ENCODE measurements at places on chromosomes 3 and 15.

- DNase-seq = no peak
Observed at GRCh38 chr3:60322298-60322856, 928.9 kb downstream of the FHIT start.

- DNase-seq = no peak
Observed at GRCh38 chr3:40192628-40193027, 116.9 kb upstream of the EIF1B start.

GRCh38 chr15:55238877-55239276 lies 42.1 kb upstream of the RSL24D1 start:
- no peak for DNase-seq

DNA sequence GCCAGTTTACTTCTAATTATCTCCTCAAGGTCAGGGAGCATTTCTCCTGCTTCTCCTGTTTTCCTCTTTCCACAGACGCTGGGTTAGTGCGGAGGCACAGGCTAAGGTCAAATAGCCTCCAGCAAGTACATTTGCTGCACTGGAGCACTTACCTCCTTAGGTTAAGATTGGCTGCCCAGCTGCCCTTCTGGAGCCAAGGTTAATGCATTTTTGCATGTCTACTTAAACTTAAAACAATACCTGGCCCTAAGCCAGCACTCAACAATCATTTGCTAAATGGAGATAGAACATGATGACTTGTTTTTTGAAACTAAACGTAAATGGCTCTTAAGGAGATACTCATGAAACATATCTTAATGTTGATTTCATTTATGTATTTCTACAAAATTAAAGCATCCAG lies 83.5 kb downstream of the SSR3 start:
- DNase-seq = no peak

DNA sequence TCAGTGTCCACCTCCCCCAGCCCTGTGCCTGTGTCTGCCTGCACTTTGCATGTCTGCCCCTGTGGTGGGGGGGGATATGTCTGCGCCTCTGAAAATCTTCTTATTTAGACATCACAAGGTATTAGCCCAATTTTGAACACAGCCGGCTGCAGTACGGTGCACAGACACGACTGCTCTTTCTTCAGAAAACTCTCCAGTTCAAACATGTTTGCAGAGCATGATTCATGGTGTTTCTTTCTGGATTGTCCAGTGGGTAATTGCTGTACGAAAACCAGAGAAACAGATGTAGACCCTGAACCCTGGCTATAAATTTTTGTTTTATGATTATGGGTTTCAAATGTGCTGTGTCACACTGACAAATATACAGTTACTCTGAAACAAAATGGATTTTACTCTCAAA lies 3.4 kb upstream of the RARB start:
- no peak for DNase-seq

Measured in stimulated activated CD4-positive, alpha-beta T cell treated with anti-CD3 and anti-CD28 coated beads, TNF-alpha, amount 100 ng/mL, for 1 hour (primary cell).